Naive thymus-derived CD4-positive, alpha-beta T cell (primary cell): ENCODE measurements at places on chromosomes 2 and 18. TPM values are rescaled to one million over a fixed set of nuclear protein-coding genes. Genes with fewer than 3 reads are reported as not detected.

Gene GPR45
- polyA plus RNA-seq, result 0.26 TPM

Gene PAX8
- 0.09 TPM for polyA plus RNA-seq

DNA sequence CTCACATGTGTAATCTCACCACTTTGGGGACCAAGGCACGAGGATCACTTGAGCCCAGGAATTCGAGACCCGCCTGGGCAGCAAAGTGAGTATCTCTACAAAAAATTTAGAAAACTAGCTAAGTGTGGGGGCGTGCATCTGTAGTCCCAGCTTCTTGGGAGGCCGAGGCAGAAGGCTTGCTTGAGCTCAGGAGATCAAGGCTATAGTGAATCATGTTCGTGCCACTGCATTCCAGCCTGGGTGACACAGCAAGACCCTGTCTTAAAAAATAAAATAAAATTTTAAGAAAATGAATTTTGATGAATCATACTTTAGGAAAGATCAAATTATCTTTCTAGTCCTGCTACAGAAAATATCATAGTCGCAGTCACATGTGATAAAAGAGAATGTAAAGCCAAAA is 46.9 kb downstream of the CABYR start:
- H3K27ac ChIP-seq, result no peak overlapping the region
- no peak for DNase-seq
- no peaks in the 10 kb centered on the region for H3K27me3 ChIP-seq
- no peaks in the 10 kb centered on the region for H3K36me3 ChIP-seq

GRCh38 chr2:221929259-221929658 is 357.2 kb upstream of the EPHA4 start:
- no peaks in the 10 kb centered on the region for H3K27me3 ChIP-seq
- no peaks in the 10 kb centered on the region for H3K36me3 ChIP-seq
- H3K4me3 ChIP-seq, result no peak overlapping the region
- no peak overlapping the region for H3K27ac ChIP-seq
- no peak for DNase-seq
- no peaks in the 10 kb centered on the region for H3K4me1 ChIP-seq

DNA sequence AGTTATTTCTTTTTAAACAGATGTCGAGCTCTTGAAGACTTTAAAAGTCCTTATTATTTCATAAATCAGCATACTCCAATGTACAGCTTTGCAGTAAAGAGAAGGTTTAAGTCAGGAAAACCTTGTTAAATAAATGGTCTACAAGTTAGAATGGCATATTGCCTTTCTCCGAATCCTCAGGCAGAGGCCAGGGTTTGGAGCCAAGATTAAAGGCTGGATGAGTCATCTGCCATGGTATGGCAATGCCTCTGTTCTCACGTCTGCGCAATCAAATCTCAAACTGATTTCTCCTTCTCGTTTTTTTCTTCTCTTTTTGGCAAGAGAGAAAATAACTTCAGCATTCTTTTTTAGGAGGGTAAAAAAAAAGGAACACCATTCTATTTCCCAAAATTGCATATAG is 5.6 kb upstream of the KCNJ3 start:
- no peak for DNase-seq
- no peak overlapping the region for H3K27ac ChIP-seq
- no peaks in the 10 kb centered on the region for H3K27me3 ChIP-seq
- H3K4me3 ChIP-seq, result no peak overlapping the region
- no peaks in the 10 kb centered on the region for H3K4me1 ChIP-seq
- no peaks in the 10 kb centered on the region for H3K36me3 ChIP-seq
